ENCODE measurements at places on chromosomes 3 and 15.
A peak's percentile ranks its signal among the peaks of the same experiment; 100 is the strongest.

- no peak for DNase-seq
Measured at GRCh38 chr3:122077293-122078234, 22.4 kb downstream of the CD86 start.

GRCh38 chr3:12991481-12991837 lies 81.8 kb downstream of the IQSEC1 start:
- no peak for DNase-seq

DNA sequence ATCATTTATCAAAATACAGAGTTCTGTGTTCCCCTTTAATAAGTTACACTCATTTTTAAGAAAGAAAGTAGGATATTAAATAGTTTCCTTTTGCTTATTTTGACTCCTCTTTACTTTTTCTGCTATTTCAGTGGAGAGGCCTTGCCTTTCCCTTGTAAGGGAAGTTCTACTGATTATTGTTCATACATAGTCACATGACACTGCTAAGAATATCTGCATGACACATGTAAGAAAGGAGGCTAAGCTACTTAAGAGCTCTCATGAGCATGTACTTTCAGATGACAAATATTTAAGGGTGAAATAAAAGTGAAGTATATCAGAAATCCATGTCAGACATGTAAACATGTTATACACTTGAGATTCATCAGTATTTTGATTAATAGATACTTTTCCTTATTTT lies 39.0 kb downstream of the MYRIP start:
- no peak for DNase-seq

- peak; percentile 21 for DNase-seq
Measured at GRCh38 chr3:69250014-69250413, 127.6 kb upstream of the LMOD3 start.

- DNase-seq, result no peak
Measured at GRCh38 chr15:99732124-99732750, 1.0 kb downstream of the LYSMD4 start.

DNA sequence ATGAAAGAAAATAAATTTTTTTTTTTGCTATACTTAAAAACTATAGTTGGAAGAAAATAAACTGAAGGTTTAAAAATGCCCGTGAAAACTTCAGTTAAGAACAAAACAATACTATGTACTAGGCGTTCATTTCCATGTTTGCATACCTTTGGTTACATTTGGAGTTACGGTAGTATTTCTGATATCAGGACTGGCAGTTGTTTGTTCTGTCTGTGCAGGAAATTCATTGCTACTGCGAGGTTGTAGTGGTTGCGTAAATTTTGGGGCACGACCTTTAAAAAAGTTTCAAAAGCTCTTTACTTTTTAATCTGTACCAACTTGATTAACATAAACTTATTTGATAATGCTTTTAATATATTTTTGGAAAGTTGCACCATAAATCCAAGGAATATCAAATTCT lies 47.9 kb downstream of the ST3GAL6 start:
- DNase-seq, result no peak

DNA sequence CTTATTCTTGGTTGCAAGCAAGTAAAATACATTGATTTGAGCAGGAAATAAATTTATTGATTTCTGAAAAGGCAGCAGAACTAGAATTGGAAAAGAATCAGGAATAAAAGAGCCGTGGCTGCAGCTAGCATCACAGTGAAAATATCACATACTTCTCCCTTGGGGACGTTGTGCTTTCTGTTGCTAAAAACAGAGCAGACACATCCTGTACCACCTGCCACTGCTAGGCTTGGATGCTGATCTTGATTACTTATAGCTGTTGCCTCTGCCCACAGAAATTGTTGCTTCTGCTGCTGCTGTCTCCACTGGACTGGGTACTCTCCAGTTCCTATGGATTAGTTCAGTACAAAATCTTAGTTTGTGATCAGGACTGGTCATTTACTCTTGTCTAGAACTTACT lies 283.8 kb downstream of the C3orf38 start:
- no peak for DNase-seq

DNA sequence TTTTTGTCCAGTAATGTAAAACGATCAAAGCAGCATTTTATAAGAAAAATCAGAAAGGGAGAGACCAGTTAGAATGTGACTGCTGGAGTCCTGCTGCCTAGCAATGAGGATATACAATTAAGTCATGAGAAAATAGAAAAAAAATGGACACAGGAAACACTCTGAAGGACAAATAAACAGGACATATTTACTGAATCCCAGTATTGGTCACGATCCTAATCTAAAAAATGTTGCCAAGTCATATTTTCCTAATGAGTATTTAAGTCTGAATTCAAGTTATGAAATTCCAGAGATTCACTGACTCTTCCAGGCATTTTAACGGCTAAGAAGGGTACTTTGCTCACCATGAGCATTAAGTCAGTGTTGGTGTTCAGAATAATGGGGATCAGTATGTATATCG lies 154.3 kb upstream of the CCDC54 start:
- no peak for DNase-seq

DNA sequence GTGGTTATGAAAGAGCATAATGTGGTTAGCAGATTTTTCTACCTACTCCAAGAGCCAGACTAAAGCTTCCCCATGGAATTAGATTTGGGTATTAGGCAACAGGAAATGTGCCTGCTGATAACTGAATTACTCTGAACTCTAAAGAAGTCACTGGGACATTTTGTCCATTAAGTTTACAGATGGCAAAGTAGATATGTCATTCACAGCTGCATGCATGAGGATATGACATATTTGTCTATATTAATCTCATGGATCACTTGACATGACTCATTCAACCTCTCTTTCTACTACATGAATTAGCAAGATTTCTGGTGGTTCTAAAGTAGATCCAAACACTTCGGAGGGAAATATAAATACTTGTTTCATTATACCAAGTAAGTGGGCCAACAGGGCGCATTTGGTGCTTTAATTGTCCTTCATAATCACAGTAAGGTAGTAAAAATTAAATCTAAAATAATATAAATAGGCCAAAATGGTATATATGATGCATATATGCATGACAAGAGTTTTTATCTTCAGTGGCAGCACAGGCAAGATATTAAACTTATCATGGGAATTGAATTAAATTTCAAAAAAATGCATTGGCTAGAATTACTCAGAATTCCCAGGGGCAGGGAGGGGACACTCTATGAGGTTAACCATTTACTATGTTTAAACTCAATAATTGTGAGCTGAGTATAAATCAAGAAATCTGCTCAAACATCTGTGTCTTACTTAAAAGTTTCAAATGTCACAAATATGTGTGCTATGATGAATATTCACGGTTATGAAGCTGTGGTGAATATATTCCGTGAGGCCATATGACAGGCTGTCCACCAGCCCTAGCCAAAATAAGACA lies 365.3 kb upstream of the KCNMB2 start:
- DNase-seq, result no peak

GRCh38 chr3:146187334-146187950 lies 26.5 kb upstream of the PLOD2 start:
- DNase-seq, result no peak

GRCh38 chr3:197227780-197228574 lies 70.4 kb downstream of the DLG1 start:
- DNase-seq, result no peak
